ENCODE measurements at places on chromosomes 4 and X.
A peak's percentile ranks its signal among the peaks of the same experiment; 100 is the strongest.

DNA sequence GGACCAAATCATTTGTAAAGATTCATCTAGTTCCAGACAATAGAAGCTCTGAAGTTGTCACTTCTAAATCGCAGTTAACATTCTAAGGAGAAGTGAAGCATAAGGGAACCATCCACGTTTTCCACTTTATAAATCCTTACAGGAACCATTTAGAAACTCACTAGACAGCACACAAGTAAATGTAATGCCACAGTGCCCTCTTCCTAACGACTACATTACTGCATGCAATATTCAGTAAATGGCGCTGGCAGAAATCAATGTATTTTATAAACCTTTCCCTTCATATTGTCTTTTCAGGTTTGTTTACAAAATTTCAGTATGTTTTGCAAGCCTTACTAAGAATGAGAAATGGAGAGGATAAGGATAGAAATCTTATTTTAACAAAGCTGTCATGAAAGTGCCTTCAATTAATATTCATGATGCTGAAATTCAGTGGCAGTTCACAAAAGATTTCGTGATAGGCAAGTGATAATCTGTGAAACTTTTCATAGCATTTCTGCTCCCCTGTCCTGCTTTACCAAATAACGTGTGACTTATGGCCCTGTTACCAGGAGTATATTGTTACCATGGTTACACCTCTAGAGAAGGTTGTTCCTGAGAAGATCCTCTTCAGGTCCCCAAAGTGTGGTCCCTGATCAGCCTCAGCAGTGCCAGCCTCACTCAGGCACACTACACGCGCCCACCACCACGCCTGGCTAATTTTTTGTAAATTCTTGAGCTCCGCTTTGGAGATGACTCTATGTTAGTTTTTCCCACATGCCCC lies 54.2 kb downstream of the TMA16 start:
- peak; percentile 22 for DNase-seq

DNA sequence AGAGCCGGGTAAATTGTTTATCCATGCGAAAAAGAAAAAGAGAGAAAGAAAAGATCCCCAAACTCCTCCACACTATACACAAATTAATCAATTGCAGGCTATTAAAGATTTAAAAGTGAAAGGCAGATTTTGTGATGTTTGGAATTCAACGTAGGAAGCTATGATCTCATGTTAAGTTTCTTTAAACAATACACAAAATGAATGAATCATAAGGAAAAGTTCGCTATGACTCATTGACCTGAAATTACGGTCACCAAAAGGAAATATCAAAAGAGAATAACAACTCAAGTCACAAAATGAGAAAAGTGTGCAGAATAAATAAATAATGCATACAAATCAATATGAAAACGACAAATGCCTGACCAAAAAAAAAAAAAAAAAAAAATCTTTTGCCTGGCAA lies 28.6 kb downstream of the CLNK start:
- DNase-seq = no peak

- no peak for DNase-seq
These were observed 94.1 kb upstream of the HPRT1 start for GRCh38 chrX:134365904-134366303.

DNA sequence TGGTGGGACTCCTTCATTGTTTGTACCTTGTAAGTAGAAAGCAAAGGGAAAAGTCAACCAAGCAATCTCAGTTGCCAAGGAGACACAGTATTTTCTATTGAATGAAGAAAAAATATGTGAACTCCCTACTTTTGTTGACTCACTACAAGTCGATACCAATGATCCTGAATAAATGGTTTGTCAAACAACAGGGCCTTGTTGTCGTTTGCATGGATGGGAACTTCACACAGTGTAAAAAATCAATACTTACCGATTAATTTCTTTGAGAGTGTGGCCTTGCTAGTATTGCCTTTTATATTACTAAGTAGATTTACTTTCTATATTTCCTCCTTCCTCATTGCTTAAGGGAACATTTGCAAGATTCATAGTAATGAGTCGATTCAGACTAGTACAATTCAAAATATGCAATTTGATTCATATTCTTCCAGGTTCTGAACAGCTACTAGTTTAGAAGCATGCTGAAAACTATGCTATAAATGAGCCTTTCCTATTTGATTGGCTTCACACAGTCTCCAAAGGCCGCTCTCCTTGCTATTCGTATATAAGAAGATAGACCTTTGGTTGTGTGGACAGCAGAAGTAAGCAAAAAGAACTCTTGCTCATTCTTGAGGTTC lies 108.0 kb downstream of the ZNF330 start:
- peak; percentile 41 for DNase-seq

DNA sequence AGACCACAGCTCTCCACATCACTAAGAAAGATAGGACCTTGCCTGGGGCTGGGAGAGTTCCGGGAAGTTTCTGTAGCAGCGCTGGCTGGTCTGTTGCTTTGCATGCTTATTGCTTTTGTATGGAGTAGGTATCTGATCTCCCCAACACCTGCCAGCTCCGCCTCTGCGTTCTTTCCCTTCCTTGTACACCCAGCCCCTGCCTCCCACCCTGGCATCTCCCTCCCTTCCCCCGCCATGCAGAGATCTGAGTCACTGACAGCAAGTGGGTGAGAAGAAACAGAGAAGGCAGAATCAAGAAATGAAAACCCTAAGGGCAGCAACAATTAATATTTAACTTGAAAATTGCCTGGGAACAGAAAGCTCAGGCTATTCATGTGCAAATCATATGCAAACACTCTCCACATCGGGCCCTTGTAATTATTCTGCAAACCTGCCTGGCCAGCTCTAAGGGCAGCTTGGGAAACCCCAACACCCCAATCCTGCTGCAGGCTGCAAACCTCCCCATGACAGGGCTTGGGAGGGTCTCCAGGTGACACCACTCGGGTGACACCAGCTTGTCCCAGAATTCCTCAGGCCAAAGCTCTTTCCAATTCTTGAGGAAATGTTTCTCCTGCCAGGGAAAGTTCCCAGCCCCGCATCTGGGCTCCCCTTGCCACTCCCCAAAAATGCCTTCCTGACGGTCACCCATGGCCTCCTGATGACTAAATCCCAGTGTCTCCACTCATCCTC lies 257.2 kb downstream of the FBXW7 start:
- no peak for DNase-seq

GRCh38 chr4:17315459-17315858 lies 196.4 kb downstream of the QDPR start:
- no peak for DNase-seq

GRCh38 chr4:93116624-93117023 lies 711.9 kb upstream of the ATOH1 start:
- DNase-seq = no peak

DNA sequence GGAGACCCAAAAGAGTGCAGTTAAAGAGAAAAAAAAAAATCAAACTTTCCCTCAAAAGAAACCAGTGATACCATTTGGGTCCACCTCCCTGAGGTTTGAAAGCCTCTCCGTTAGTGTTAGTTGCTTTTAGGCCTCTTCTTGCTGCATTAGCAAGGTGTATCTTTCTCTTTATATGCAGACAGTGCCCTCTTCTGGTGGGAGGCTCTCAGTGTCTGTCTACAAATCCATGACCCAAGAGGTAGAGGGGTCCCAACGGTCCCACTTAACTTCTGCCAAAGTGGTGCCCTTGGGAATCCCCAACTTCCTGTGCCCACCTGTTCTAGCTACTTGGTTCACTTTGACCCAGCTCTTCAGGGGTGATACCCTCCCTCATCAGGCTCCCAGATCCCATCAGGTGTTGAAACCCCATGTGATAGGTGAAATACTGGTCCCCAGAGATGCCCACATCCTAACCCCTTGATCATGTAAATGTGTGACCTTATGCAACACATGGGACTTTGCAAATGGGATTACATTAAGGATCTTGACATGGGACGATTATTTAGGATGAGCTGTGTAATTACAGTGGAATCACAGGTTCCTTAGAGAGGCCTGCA lies 63.7 kb upstream of the CD99 start:
- peak; percentile 20 for DNase-seq

DNA sequence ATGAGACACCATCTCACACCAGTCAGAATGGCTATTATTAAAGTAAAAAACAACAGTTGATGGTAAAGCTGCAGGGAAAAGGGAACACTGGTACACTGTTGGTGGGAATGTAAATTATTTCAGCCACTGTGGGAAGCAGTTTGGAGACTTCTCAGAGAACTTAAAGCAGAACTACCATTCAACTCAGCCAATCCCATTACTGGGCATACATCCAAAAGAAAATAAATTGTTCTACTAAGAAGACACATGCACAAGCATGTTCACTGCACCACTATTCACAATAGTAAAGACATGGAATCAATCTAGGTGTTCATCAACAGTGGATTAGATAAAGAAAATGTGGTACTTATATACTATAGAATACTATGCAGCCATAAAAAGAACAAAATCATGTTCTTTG lies 135.0 kb downstream of the REELD1 start:
- no peak for DNase-seq

DNA sequence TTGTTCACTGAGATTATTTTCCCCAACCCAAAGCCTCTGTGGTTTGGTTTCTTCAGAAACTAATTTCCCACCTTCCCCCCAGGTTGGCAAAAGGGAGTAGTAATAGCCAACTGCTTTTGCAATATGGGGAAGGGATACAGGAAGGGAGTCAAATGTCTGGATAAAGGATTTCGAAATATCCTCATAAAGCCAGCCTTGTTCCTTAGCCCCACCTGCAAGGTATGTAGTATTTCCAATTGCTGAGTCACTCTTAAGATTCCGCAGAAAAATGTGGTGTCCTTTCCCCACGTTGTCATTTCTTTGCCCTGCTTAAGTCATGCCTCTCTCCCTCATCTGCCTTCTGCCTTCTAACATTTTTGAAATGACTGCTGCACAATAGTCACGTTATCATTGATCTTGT lies 138.8 kb upstream of the DCAF8L1 start:
- no peak for DNase-seq

GRCh38 chrX:52874661-52875060 lies 6.8 kb upstream of the XAGE3 start:
- no peak for DNase-seq

DNA sequence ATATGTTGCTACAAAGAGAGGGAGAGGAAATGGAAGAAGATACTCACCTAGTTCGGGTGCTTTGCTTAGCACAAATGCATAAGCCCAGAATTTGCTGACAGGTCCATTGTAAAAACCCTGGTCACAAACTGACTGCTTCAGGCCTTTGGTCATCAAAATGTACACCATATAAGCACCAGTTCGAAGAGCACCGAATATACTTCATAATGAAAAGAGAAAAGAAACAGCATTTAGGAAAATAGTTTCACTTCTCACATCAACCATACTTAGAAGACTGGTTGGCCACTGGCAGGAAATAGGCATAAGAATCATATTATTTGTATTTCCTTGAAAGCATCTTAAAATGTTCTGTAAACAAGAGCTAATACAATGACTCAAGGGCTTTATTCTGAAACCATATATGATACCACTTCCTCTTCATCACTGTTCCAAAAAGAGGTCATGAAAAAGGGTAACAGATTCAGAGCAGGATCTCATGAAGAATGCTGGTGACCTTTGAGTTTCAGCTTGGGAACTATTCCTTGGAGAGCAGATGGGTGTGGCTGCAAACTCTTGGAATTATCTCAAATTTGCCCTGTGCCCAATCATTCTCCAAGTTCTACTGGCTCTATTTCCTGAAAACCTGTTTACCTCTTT lies 138.7 kb downstream of the ELOVL6 start:
- DNase-seq = peak; percentile 34

DNA sequence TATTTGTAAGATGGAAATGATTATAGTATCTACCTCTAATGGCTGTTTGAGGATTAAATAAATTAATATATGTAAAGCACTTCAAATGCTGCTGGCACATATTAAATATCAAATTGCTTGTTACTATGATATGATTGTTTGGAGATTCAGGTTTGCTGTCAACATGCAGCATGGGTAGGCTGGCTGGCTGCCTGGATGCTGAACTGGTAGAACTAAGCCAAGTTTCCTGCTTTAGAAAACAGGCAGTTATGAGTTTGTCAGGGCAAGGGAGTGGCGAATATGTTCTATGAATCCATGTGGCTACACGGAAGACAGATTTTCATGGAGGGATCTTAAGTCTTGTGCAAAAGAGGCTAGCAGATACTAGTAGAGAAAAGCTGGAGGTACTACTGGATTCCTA lies 239.6 kb downstream of the GBA3 start:
- DNase-seq = no peak

DNA sequence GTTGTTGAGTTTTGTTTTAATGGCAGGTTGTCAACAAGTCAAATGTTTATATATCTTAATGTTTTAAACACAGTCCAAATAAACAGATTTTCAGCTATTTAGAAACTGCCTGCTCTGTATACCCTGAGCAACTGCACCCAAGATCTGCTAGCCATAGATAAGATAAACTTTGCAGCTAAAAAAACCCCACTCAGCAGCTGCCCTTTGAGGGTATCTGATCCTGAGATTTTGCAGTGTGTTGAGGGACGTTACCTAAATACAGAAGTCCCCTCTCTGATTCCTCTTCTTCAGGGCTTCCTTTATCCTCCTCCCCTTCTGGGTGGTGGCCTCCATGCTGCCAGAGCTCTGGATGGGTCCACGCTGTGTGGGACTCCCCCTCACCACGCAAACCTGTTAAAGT lies 11.0 kb upstream of the FGG start:
- DNase-seq = no peak

GRCh38 chrX:25011589-25012432 lies 4.0 kb downstream of the ARX start:
- no peak for DNase-seq

DNA sequence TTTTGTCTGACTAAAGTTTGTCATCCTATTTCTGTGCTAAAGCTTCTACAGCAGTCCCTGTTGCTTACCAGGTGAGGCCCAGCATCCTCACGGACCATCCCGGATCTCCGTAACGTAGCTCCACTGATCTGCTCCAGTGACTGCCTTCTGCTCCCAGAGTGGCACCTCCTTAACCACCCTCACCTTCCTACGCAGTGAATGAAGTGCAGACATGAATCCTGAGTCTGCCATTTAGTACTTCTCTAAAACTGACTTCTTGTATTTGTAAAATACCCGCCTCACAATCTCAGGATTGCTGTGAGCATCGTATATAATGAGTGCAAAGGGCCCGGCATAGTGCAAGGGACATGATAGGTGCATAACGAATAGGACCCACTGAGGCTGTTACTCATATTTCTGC lies 27.7 kb upstream of the ACSL1 start:
- no peak for DNase-seq

DNA sequence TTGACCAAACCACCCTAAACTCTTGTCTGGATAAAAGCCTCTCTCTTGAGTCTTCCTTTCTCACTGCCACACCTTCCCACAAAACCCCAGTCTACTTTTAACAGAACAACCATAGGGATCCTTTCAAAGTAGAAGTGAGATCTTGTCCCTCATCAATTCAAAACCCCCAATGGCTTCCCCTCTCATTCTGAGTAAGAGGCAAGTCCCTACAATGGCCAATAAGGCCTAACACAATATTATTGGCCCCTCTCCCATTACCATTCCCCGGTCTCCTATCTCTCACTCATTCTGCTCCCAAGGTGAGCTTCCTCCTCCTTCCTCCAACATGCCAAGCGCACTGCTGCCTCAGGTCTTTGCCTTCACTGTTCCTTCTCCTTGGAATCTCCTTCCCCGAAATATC lies 57.1 kb downstream of the REELD1 start:
- DNase-seq = no peak

- no peak for DNase-seq
These were observed 9.3 kb upstream of the ENAM start for GRCh38 chr4:70619288-70619687.
